ENCODE measurements at places on chromosomes 3 and 15.

DNA sequence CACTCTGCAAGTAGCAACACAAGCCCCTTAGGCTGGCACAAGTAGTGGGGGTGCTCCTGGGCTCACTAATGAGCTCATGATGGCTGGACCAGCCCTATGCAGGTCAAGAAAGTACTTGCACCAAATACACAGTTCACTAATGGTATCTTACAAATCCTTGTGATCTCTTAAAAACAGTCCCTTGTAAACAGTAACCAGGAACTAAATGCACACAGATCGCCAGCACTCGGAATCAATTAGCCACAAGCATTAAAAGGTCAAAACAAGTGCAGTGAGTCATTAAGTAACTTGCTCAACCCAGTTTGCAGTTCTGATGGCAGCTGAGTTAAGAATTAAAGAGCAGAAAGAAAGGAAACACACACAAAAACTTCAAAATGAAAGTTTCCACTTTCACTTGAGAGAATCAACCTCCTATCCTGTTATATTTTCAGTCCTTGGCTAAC lies 43.2 kb downstream of the ARHGEF3 start:
- peaks cover 4% of the 10 kb centered on the region for H3K4me1 ChIP-seq
- H3K36me3 ChIP-seq = no peaks in the 10 kb centered on the region
- H3K27me3 ChIP-seq = no peaks in the 10 kb centered on the region
- peak overlapping the region; percentile 21 for H3K27ac ChIP-seq

DNA sequence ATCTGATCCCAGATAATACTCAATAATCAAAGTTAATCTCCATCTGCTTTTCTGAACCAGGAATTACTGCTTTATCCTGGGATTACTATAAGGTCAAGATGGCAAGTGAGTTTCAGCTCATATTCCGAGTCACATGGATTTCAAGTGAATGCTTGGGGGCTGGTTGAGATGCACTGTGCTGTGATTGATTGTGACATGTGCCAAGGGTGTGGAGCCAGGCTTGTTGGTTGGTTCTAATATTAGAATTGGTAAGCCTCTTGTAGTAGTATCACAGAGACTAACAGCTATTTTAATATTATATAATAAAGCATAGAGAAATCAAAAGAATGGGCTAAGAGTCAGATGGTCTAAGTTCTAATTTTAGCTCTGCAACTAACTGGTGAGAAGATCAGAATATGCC lies 74.2 kb upstream of the ICE2 start:
- H3K27ac ChIP-seq = no peak overlapping the region
- no peak overlapping the region for H3K4me3 ChIP-seq
- DNase-seq = no peak
- H3K4me1 ChIP-seq = no peaks in the 10 kb centered on the region
- no peaks in the 10 kb centered on the region for H3K27me3 ChIP-seq

- no peak overlapping the region for H3K4me3 ChIP-seq
- H3K4me1 ChIP-seq = no peaks in the 10 kb centered on the region
- no peaks in the 10 kb centered on the region for H3K36me3 ChIP-seq
- H3K27ac ChIP-seq = no peak overlapping the region
These were observed 28.6 kb downstream of the NEK10 start for GRCh38 chr3:27340534-27340933.

DNA sequence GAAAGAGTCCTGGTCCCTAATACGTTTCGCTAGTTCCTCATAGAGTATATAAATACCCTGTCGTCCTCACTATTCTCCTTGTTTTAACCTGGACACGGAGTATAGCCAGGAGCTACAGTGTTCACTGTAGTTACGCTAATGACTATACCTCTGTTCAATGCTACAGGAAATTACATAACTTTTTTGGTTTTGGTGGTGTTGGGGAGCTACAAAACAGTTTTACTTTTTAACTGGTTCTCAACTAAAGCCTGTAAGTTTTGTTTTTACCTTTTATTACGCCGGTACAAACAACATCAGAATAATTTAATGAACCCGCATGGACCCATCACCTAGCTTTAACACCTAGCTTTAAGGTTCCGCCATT lies 1.5 kb downstream of the LMLN start:
- H3K36me3 ChIP-seq = peaks cover 1% of the 10 kb centered on the region
- no peak overlapping the region for H3K27ac ChIP-seq
- no peak for DNase-seq
- no peaks in the 10 kb centered on the region for H3K27me3 ChIP-seq
- H3K4me3 ChIP-seq = peak overlapping the region; percentile 90

DNA sequence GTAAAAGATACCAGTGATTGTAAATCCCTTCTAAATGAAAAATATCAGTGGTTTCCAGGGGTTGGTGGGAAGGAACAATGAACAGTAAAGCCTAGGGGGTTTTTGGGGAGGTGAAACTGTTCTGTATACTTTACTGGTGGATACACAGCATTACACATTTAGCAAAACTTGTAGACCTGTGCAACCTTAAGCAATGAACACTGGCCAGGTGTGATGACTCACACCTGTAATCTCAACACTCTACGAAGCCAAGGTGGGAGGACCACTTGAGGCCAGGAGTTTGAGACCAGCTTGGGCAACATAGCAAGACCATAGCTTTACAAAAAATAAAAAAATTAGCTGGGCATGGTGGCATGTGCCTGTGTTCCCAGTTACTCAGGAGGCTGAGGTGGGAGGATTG lies 1.8 kb downstream of the CCDC13 start:
- no peaks in the 10 kb centered on the region for H3K27me3 ChIP-seq
- DNase-seq = no peak
- no peaks in the 10 kb centered on the region for H3K36me3 ChIP-seq
- H3K4me3 ChIP-seq = no peak overlapping the region
- no peak overlapping the region for H3K27ac ChIP-seq

- H3K27ac ChIP-seq = no peak overlapping the region
- peaks cover 4% of the 10 kb centered on the region for H3K36me3 ChIP-seq
- no peaks in the 10 kb centered on the region for H3K4me1 ChIP-seq
- DNase-seq = peak; percentile 52
These were observed 65.1 kb downstream of the GLCE start for GRCh38 chr15:69225355-69226022.

- H3K27ac ChIP-seq = no peak overlapping the region
- H3K27me3 ChIP-seq = no peaks in the 10 kb centered on the region
- no peak for DNase-seq
- no peaks in the 10 kb centered on the region for H3K4me1 ChIP-seq
These were observed 42.7 kb downstream of the NIPA2 start for GRCh38 chr15:22880981-22881738.

DNA sequence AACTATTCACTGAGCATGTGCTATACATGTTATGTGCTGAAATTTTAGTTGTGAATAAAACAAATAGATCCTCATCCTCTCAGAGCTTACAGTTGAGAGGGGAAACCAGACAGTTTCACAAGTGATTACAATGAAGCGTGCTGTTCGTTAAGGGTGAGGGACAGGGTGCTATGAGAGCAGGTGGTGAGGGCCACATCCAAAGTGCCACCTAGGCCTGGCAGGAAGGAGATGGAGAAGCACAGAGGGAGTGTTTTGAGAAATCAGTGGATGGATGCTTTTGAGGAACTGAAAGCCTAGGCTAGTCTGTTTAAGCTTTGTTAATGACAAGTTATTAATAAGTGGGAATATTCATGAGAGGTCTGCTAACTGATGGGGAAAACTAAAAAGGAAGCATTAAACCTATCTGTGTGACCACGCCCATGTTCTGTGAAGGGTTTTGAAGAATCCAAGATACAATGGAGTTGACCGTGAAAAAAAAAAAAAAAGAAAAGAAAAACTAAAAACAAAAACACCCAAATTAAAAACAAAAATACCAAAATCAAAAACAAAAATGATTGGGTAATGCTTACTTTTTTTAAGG lies 7.3 kb downstream of the MCTP2 start:
- H3K4me1 ChIP-seq = peaks cover 4% of the 10 kb centered on the region
- no peaks in the 10 kb centered on the region for H3K27me3 ChIP-seq
- no peak for DNase-seq
- H3K36me3 ChIP-seq = no peaks in the 10 kb centered on the region

DNA sequence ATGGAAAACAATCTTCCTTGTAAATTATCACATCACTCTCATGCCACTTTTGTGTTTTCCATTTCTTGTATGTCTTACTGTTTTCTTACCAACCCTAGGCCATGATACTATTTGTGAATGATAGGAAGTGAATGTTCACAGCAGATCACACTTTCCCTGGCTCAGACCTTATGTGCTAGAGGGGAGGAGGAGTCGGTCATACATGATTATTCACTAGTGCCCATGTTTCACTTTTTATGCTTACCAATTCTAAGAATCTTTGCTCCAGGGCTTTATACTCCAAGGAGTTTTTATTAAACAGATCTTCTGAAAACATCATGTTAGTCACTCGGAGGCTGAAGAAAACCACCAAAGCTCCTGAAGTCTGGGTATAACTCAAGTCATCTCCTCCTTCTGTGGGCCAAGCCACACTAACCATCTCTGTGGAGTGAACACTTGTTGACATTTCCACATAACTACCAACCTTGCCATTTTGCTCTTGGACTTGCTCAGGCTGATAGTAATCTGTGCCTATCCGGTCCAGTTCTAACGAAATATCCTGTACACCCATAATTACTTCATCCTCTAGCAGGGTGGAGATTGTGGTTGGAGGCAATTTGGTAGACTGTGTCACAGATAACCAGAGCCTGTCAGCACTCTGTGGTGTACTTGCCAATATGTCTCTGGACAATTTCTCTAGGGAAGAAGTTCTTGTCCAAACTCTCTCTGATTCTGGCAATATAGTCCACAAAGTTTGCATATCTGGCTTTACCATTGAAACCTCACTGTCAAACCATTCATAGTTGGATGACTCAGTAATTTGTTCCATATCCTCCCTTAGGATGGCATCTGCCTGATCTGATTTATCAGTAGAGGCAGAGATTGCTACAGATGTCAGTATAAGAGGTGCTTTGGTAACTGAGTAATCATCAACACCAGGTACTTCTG lies 76.8 kb downstream of the IMPG2 start:
- H3K4me3 ChIP-seq = no peak overlapping the region
- no peak overlapping the region for H3K27ac ChIP-seq
- DNase-seq = no peak

DNA sequence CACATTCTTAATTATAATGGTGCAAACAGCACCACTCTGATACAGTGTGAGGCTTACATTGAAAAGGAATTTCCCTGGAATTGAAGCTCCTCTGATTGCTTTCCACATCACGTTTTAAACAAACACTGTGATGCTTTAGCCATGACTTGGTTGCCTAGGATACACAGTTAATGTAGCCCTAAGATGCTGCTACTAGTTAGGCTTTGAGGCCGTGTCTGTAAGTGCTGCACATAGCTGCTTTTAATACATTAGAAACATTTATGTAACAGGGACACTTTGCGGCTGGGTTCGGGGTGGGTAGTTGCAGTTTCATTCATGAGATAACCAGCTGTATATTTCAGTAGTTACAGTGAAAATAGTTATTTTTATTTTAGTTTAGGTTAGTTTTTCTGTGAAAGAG lies 334.7 kb downstream of the NLGN1 start:
- peak; percentile 31 for DNase-seq
- no peaks in the 10 kb centered on the region for H3K36me3 ChIP-seq
- no peak overlapping the region for H3K27ac ChIP-seq
- no peaks in the 10 kb centered on the region for H3K27me3 ChIP-seq
- no peaks in the 10 kb centered on the region for H3K4me1 ChIP-seq

DNA sequence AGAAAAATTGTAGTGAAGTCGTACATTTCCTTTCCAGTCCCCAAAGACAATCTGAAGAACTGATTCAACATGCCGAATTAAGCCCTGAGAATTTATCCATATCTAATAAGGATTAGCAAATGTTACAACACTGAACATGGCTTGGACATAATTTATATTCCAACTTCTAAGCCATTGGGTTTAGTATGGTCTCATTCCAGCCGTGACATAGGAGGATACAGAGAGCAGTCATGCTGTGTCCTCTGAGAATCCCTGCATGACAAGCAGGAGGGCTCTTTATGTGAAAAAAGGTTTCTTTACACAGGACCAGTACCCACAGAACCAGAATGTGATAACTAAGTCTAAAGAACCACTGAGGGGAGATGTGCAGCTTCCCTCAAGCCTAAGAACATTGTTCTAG lies 231.9 kb upstream of the WNT5A start:
- no peak for DNase-seq
- H3K4me1 ChIP-seq = no peaks in the 10 kb centered on the region
- no peaks in the 10 kb centered on the region for H3K36me3 ChIP-seq

- no peaks in the 10 kb centered on the region for H3K4me1 ChIP-seq
- DNase-seq = no peak
- no peaks in the 10 kb centered on the region for H3K36me3 ChIP-seq
- no peak overlapping the region for H3K4me3 ChIP-seq
These were observed 7.0 kb upstream of the AHSG start for GRCh38 chr3:186605561-186606545.

DNA sequence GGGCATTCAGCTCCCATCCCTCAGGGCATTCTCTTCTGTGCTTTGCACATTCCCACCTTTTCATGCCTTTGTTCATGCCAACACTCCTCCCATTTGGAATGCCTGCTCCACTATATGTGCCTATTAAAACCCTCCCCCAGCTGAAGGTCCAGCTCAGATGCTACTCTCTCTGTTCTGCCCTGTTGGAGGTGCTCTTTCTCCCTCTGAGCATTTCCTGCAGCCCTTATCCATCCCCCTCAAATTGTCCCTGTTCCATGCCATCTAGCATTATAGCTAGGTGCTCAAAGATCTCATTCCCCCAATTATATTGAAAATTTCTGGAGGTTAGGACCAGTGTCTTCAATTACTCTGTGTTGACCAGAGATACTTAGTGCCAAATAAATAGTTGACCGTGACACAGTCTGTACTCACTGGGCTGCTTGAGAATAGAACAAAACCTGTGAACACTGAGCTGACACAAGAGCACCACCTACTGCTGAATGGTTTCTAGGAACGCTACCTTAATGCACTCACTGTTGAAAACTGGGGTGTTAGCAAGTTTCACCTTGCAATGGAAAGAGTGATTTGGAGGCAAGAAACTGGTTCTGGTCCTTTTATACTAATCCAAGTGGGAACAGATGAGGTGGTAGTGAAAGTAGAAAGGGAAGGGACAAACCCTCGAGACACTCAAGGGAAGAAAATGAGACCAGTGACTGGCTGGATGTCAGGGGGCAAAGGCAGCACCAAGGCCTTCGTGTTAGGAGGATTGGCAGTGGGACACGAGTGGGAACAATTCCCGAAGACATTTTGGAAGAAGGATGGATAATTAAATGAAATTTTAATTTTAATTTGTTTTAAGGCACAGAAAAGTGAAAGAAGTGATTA lies 289.8 kb upstream of the ROPN1 start:
- peaks cover 7% of the 10 kb centered on the region for H3K4me1 ChIP-seq
- no peaks in the 10 kb centered on the region for H3K36me3 ChIP-seq
- DNase-seq = peak; percentile 46
- H3K27ac ChIP-seq = no peak overlapping the region
- H3K4me3 ChIP-seq = no peak overlapping the region
- H3K27me3 ChIP-seq = peaks cover 9% of the 10 kb centered on the region

DNA sequence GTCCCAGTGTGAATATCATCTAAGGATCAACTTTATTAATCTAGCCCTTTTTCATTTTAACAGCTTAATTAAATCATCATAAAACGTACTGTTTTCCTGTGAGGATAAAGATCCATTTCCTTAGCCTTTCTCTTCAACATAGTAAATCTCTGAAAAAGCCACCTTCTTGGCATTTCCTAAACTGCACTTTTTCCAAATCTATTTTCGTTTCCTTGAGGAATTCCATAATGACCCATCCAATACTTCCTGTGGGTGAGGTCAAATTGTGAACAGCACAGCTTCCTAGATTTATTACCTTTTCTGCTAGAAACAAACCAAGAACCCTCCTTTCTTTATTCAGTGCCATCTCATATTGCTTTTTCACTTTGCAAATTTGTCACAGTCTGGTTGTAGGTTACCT lies 129.4 kb upstream of the CNTN4 start:
- no peaks in the 10 kb centered on the region for H3K36me3 ChIP-seq
- H3K27me3 ChIP-seq = no peaks in the 10 kb centered on the region
- H3K4me1 ChIP-seq = peaks cover 2% of the 10 kb centered on the region
- DNase-seq = no peak
- H3K4me3 ChIP-seq = no peak overlapping the region

All from mesenchymal stem cell (in vitro differentiated cells and primary cell).